ENCODE measurements at places on chromosomes 5 and 9. TPM values are rescaled to one million over a fixed set of nuclear protein-coding genes. Genes with fewer than 3 reads are reported as not detected.

DNA sequence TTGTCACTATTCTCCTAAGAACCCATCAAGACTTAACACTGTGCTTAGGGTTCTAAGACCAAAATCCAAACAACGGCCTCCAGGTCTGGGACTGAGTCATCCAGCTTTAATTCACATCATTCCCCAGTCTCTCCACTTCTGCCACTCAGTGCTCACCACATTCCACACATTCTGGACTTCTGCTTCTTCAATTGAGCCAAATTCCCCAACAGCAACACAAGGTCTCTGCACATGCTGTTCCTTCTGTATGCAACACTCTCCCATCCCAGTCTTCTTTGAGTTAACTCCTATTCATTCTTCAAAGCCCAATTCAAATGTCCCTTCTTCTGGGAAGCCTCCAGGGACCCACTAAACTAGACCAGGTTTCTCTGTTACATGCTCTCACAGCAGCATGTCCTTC is 97.8 kb downstream of the GPR21 start:
- no peaks in the 10 kb centered on the region for H3K27me3 ChIP-seq
- DNase-seq: no peak
- H3K4me3 ChIP-seq: no peak overlapping the region
- no peaks in the 10 kb centered on the region for H3K36me3 ChIP-seq
- H3K27ac ChIP-seq: no peak overlapping the region

DNA sequence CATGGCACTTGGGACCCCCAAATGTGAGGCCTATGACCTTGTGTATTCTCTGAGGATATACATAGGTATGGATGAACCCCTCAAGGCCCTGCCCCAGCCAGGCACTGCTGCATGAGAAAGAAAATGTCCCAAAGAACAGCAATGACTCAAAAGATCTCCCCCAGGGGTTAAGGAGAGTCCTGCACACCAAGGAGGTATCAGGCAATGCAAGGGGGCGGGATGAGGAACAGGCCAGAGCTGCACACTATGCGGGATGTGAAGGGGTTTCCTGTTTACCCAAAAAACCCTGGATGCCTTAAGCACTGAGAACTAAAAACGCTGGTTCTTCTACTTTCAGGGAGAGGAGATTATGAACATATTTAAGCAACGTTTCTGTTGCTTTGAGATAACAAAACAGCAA is 3.4 kb downstream of the RAPGEF1 start:
- peak overlapping the region; percentile 95 for H3K27ac ChIP-seq
- H3K27me3 ChIP-seq: no peaks in the 10 kb centered on the region
- peaks cover 8% of the 10 kb centered on the region for H3K36me3 ChIP-seq
- DNase-seq: no peak
- H3K4me1 ChIP-seq: peaks cover 69% of the 10 kb centered on the region

Gene RNF180
- not detected for total RNA-seq

Gene TRAF1
- total RNA-seq: 145 TPM

DNA sequence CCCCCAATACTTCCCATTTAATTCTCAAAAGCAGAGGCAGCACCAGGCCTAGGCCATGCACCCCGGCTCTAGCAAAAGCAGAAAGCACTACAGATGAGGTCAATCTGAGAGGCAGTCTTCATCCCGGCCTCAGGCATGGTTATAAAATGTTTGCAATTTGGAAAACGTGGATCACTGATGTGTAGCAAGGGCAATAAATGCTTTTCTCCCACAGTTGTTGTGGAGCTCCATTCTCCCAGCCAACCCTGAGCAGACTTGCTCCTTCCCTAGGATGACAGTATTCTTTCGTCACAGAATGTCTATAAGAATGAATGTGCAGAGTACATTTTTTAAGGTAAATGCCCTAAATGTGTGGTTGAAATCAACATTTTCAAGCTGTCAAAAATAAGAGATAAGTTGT is 157.3 kb upstream of the DAPK1 start:
- DNase-seq: no peak
- no peak overlapping the region for H3K4me3 ChIP-seq
- peaks cover 30% of the 10 kb centered on the region for H3K27me3 ChIP-seq
- no peak overlapping the region for H3K27ac ChIP-seq
- peaks cover 11% of the 10 kb centered on the region for H3K4me1 ChIP-seq

- no peak overlapping the region for H3K4me3 ChIP-seq
- no peaks in the 10 kb centered on the region for H3K27me3 ChIP-seq
- DNase-seq: no peak
- no peaks in the 10 kb centered on the region for H3K36me3 ChIP-seq
- H3K4me1 ChIP-seq: no peaks in the 10 kb centered on the region
These were observed 65.8 kb downstream of the ISL1 start for GRCh38 chr5:51449026-51449425.

Gene PRUNE2
- total RNA-seq: 0.45 TPM

- DNase-seq: no peak
- H3K4me1 ChIP-seq: no peaks in the 10 kb centered on the region
- no peak overlapping the region for H3K27ac ChIP-seq
- no peak overlapping the region for H3K4me3 ChIP-seq
- no peaks in the 10 kb centered on the region for H3K27me3 ChIP-seq
- no peaks in the 10 kb centered on the region for H3K36me3 ChIP-seq
These were observed 16.6 kb downstream of the HK3 start for GRCh38 chr5:176882567-176882903.

DNA sequence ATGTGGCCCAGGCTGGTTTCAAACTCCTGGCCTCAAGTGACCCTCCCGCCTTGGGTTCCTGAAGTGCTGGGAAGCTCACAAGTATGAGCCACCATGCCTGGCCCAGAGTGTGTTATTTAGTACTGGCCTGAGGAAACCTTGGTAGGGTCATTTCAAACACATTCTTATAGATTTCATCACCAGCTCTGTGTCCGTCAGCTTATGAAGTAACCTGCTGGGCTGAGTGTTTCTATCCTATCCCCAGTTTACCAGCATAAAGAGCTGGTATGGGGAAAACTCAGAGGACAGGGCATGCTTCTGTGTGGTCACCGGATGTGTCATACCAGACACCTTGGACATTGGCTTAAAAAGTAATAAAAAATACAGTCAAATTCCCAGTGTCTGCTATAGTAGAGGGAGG is 45.3 kb downstream of the PTPN3 start:
- H3K27me3 ChIP-seq: peaks cover 30% of the 10 kb centered on the region
- H3K4me1 ChIP-seq: peaks cover 4% of the 10 kb centered on the region
- H3K27ac ChIP-seq: no peak overlapping the region
- H3K4me3 ChIP-seq: no peak overlapping the region
- no peak for DNase-seq

Gene PCDHGB5
- 1.7 TPM for total RNA-seq

GRCh38 chr5:167812871-167813270 is 478.6 kb upstream of the WWC1 start:
- H3K36me3 ChIP-seq: no peaks in the 10 kb centered on the region
- H3K27me3 ChIP-seq: no peaks in the 10 kb centered on the region
- no peaks in the 10 kb centered on the region for H3K4me1 ChIP-seq

Gene CNTNAP3
- not detected for total RNA-seq

GRCh38 chr9:108015690-108016089 is 526.1 kb upstream of the KLF4 start:
- no peaks in the 10 kb centered on the region for H3K27me3 ChIP-seq
- H3K4me1 ChIP-seq: no peaks in the 10 kb centered on the region
- no peak for DNase-seq
- H3K27ac ChIP-seq: no peak overlapping the region
- no peak overlapping the region for H3K4me3 ChIP-seq
- no peaks in the 10 kb centered on the region for H3K36me3 ChIP-seq

Gene SMIM33
- total RNA-seq: not detected
